CD4-positive, alpha-beta T cell treated with Interleukin-17A for 4 hours (primary cell): ENCODE measurements at places on chromosomes 7 and 10.

GRCh38 chr10:28095791-28096378 is 97.0 kb upstream of the ODAD2 start:
- no peak for DNase-seq

GRCh38 chr10:24518981-24519597 is 204.6 kb downstream of the ARHGAP21 start:
- peak; percentile 55 for DNase-seq

GRCh38 chr10:29630205-29631048 is 4.3 kb downstream of the SVIL start:
- no peak for DNase-seq

DNA sequence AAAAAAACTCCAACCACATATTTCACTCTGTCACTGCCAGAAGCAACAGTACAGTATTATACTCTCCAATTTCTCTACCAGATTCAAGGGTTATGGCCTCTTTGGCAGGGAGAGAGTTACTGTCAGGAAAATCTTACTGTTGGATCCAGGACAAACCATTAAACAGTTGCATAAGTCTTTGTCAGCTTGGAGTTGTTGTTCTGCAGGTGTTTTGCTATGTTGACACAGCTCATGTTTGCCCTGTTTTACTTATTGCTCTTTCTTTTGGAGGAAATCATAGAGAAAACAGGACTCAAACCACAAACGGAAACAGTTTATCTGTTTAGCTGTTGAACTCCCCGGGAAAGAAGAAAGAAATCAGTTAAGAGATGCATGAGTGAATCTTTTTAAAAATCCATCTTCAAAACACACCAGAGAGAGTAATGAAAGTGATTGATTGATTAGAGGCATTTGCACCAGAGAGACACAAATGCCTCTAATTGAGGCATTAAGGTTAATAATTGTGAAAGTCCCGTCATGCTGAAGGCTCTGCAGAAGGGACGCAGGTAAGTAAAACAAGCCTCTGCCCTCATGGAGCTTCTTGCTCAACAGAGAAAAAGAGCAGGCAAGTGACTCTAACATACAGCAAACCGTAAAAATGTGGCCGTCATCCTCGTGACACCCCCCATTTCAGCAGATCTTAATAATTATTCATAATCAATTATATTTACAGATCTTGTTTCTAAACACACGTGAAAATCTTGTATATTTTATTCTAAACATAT is 38.7 kb upstream of the ARHGAP21 start:
- DNase-seq: no peak

DNA sequence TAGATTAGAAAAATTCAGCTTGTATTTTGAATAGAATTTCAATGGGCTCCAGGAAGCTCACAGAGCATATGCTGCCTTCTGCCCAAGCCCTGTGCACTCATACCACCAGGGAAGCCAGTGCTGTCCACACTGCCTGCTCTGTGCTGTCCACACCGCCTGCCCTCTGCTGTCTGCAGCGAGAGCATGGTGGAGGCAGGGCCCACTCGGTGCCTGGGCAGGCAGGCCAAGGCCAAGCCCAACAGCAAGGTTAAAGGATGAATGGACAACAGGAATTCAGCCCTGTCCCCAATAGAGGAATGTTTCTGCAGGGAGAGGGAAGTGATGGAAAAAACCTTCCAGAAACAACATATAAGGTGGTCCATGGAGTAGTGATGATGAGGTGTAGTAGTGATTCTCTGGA is 146.8 kb downstream of the GFRA1 start:
- no peak for DNase-seq

DNA sequence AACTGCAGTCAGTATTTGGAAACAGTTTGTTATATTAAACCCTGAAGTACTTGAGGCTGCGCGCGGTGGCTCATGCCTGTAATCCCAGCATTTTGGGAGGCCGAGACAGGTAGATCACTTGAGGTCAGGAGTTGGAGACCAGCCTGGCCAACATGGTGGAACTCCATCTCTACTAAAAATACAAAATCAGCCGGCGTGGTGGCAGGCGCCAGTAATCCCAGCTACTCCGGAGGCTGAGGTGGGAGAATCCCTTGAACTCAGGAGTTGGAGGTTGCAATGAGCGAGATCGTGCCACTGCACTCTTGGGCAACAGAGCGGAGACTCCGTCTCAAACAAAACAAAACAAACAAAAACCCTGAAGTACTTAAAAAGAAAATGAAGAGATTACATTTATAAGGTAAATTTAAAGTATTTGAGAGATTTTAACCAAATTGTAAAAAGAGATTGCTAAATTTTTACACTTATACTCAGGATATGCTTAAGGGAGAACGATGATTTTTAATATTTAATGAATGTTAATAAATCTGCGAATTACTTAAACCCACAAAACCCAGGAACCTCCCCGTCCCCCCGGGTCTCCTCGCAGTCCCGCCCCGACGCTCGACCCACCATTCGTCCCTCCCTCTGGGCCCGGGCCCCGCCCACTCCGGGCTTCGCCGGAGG is 425 bp upstream of the MTG1 start:
- peak; percentile 98 for DNase-seq

DNA sequence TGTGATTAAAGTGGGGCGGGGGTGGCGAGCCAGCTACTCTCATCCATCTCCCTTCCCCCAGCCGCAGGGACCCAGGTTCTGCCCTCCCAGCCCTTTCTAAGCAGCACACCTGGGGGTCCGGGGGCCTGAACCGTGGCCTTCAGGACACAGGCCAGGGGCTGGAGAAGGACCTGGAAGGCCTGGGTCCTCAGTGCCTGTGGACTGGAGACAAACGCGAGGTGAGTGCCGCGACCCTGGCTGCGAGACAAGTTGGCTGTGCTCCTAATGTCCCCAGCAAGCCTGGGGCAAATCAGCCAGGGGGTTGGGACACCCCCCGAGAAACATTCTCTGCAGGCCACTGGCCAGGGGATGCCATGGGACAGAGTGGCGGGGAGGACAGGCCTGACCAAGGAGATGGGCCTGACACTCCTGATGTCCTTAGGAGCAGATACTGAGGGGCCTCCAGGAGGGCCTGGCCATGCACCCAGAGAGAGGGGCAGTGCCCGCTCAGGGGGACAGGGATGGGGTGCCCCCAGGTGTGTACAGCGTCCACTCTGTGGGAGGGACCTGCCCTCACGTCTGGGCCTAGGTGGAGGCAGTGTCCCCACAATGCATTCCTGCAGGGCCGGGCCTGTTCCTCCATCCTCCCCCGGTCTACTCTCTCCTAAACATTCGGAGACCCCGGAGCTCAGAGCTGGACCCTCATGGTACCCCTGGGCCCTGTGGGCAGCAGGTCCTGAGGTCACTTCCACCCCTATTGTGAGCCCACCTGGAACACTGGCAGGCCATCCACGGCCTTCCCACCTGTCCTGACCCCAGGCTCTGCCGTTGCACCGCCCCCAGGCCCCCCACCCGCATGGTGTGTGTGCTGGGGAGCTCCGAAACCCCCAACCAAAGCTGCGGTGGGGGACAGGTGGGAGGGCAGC is 13.1 kb downstream of the BRAT1 start:
- no peak for DNase-seq

DNA sequence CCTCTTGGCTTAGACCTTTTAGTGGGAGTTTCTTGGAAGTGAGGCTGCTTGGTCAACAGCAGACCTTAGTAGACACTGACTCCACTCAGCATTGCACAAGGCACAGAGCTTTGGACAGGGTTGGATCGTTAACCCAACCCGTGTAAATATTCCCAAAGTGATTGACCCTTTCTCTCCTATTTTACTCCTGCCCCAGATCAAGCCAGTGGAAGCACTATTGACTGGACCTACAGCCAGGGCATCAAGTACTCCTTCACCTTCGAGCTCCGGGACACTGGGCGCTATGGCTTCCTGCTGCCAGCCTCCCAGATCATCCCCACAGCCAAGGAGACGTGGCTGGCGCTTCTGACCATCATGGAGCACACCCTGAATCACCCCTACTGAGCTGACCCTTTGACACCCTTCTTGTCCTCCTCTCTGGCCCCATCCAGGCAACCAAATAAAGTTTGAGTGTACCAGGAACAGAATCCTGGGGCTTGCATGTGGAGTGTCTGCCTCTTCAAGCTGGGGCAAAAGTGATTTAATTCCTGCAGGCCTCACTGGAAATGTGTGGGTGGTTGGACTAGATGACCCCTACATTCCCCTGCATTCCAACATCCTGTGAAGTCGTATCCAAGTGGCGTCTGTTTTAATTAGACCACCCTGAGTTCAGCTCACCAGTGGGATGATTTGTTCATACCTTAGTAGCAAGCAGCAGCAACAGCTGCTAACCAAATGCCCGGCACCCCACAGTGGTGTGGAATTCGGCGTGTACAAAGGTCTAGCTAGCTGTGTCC is 7.5 kb downstream of the CPA1 start:
- no peak for DNase-seq

- DNase-seq: no peak
Observed at GRCh38 chr10:60666221-60666620, 112.1 kb upstream of the CDK1 start.

DNA sequence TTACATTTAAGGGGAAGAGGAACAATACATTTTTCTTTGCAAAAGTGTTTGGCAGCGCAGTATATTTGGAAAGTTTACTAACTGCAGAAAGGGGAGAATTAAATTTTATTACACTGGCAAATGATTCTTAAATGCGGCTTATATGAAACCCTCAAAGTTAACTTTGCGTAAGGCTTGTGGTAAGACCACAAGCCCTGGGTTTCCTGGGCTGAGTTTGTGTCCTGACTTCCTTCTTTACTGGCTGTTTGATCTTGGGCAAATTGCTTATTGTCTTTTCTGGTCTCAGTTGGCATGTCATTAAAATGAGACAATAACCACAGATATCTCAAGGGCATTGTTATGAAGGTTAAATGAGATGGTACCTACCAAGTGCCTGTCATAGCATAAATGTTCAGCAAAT is 106.8 kb downstream of the GLRX3 start:
- DNase-seq: no peak

GRCh38 chr10:53162856-53163255 is 390.3 kb upstream of the MBL2 start:
- no peak for DNase-seq

DNA sequence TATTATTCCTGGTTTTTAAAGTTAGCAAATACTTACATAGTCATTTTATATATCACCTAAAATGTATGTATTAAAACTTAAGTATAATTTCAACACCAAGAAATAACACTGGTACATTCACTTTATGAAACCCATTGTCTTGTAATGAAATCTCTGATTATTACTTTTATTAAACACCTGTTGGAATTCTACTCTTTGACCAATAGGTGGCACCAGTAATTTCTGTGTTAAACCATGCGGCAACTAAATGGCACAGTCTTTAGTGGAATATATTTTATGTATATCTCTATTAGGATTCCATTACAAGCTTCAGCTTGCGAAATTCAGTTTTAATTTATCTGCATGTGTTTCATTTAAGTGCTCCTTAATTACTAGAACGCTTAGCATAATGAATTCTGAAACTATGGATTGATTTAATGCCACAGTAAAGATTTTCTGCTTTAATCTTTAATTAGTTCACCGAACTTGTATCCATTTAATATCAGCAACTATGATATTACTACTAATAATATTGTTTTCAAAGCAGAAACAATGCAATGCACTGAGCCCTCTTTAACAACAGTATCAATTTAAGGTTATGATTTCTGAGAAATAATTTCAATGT is 181.3 kb downstream of the MAGI2 start:
- no peak for DNase-seq

- DNase-seq: no peak
Observed at GRCh38 chr10:79144351-79145173, 75.8 kb downstream of the ZMIZ1 start.

DNA sequence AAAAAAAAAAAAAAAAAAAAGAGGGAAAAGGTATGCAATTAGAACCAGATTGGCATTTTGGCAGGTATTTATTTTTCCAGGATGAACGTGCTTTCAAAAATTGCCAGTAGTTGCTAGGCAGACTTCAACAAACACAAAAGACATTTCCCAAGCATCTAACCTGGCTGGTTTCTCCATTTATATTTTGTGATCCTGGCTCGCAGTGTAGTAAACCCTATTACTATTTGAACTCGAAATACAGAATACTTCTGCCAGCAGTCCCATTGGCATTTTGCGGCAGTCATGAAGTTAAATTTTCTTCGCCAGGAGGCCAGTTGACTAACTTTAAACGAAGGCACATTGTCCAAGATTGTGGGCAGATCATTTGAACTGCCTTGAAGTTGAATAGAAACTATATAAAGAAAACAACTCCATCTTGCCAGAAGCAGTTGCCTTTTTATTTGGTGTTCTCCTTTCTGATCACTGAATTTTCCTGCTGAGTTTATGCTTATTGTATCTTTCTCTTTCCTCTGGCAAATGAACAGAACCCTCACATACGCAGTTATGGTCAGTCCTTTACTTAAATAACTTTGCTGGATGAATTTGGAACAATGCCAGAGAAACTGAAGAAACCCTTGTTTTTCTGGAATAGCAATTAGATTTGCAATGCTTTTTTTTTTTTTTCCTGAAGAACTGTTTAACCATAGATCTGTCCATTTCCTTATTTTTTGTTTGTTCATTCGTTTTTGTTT is 132.9 kb downstream of the BICC1 start:
- DNase-seq: no peak

DNA sequence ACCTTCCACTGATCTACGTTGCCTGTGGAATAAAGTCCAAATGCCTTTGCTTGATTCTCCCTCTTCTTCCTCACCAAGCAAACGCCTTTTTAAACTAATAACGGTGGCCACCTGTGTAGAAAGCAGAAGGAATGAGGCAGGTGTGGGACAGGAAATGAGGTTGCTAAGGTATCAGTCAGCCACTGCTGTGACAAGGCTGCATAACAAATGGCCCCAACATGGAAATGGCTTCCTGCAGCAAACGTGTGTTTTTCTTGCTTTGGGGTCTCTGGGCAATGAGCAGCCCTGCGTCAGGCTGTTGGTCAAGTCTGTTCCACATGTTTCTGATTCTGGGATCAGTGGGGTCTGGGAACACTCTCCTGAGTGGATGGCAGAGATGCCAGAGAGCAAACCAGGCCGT is 56.0 kb upstream of the EN2 start:
- DNase-seq: no peak

- no peak for DNase-seq
Observed at GRCh38 chr10:79413196-79413595, 32.2 kb downstream of the ZCCHC24 start.

DNA sequence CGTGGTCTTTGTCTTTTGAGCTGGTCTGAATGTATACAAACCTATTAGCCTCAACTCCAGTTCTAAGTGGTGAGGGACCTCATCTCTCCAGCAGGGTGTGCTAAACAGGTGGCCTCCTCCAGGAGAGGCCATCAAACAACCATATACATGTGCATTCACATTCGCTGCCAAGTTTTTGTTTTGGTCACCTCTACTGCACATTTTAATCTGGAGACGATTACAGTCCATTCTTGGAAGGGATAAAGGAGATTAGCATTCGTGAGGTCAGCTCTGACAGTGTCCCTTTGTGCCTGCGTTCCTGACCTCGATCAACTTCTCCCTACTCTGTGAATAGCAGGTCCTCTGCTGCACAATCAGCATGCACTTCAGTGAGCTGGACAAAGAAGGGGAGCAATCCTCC is 60.8 kb downstream of the RHOBTB1 start:
- DNase-seq: no peak
